Activated T-cell treated with anti-CD3 and anti-CD28 coated beads for 1 hour (primary cell): ENCODE measurements at places on chromosomes 1 and 21.

GRCh38 chr1:20124456-20125057 lies 5.2 kb upstream of the PLA2G2D start:
- no peak for DNase-seq

DNA sequence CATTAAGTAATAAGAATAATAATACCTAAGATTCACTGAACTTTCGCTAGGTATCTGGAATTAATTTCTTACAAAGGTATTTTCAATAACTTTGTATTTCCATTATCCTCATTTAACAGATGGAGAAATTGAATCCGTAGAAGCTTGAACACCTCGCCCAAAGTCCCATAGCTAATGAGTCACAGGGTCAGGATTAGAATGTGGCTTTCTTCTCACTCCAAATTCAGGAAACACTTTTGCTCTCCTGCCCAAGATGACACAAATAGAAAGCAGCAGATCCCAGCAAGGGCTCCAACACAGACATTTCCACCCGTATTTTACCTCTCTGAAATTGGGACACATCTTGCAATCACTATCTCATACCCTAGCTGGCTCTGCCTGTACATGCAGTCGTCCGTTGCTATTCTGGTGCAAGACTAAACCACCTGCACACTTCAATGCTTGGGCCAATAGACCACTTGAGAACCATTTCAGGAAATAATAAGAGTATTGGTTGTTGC lies 125.9 kb upstream of the GREM2 start:
- DNase-seq, result no peak

- DNase-seq, result no peak
These were observed 50.4 kb upstream of the NRDC start for GRCh38 chr1:51928896-51929295.

DNA sequence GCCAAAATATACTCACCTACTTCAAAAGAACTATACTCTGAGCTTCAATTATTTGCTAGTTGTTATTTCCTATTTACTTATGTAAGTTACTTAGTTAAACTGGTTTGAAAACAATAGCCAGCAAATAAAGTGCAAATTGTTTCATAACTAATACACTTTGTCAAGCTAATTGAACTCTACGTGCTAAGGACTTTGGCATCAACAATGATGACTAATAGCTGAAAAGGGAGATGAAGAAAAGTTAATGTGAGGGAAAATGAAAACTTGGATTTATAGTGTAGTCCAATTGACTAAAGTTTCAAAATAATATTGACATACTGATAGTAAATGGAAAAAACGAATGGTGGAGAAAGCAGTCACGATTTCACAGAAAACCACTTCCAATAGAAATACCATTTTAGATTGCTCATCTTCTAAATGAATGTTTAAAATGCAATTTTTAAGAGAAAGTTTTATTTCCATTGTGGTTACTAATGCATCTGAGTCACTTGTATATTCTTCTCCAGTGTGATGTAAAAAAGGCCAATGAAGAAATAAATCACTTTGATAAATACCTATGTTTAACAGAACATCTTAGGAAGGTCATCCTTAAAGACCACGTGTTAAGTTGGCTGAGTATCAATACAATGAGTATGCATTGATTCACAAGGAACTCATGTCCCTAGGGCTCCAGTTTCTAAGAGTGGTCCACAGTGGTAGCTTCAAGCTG lies 455.2 kb downstream of the LTN1 start:
- DNase-seq, result no peak
